Effector CD8-positive, alpha-beta T cell (primary cell): ENCODE measurements at places on chromosomes 7 and 10.

- no peak for DNase-seq
Measured at GRCh38 chr10:9222917-9223316, 1168.4 kb downstream of the GATA3 start.

DNA sequence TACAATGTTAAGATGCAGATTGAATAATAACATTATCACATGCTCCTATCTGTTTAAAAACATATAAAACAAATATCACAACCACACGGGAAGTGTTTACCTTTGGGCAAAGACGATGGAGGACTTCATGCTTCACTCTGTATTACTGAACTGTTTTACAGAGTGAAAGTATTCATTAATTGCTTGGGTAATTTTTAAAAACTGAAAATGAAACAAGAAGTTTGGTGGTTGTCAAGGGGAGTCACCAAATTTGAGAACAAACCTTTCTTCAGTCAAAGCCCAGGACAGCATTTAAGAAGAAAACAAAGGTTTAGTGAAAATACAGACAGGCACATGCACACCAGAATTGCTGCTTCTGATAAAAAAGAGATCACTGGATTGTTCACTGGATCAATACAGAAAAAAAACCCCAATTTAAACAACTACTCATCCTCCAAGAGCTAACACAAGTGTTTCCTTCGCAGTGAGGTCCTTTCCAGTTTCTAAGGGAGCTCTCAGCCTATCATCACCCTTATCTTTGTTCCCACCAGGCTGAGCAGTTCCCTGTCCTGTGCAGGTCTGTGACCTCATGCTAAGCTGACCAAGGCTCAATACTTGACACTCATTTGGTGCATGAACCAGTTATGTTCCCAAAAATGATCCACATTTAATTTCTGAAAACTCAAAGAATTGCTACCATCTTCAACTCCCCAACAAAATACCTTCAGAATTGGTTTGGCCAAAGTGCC is 8.8 kb downstream of the PARP12 start:
- no peak for DNase-seq

DNA sequence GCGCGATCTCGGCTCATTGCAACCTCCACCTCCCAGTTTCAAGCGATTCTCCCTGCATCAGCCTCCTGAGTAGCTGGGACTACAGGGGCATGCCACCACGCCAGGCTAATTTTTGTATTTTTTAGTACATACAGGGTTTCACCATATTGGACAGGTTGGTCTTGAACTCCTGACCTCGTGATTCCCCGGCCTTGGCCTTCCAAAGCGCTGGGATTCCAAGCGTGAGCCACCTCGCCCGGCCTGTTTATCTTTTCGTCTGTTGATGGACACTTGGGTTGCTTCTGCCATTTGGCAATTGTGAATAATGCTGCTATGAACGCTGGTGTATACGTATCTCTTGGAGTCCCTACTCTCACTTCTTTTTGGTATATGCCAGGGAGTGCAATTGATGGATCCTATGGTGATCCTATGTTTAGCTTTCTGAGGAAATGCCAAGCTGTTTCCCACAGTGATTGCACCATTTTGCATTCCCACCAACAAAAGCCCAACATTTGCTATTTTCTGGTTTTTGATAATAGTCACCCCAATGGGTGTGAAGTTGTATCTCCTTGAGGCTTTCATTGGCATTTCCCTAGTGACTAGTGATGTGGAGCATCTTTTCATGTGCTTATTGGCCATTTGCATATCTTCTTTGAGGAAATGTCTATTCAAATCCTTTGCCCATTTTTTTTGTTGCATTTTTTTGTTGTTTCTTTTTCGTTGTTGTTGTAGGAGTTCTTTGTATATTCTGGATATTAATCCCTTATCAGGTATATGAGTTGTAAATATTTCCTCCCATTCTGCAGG is 3.5 kb downstream of the ANTXRL start:
- no peak for DNase-seq

DNA sequence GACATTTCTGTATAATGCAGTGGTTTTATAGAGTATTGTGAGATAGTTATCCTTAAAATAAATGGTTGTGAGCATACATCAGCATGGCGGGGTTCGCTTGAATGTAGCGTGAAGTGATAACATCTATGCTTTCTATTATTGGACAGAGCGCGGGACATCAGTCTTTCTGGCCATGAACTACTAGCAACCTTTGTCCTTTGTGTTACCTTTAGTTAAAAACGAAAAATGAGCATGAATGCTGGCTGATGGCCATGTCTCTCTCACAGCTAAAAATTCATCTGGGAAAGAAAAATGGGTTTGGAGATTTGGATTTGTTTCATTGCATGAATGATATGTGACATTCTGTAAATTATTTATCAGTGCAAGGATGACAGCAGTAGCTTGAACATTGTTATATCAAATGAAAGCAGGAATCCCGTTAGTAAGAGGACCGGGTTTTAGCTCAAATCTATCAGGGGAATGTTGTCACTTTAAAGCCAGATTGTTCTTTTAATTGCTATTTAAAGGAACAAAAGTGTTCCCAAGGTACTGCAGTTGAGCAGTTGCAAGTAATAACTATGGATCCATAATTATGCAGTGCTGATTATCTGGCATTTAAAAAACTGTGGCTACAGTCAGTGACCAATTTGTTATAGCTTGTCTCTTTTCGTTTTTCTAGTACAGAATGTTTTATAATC is 131.0 kb downstream of the KAT6B start:
- DNase-seq: no peak

DNA sequence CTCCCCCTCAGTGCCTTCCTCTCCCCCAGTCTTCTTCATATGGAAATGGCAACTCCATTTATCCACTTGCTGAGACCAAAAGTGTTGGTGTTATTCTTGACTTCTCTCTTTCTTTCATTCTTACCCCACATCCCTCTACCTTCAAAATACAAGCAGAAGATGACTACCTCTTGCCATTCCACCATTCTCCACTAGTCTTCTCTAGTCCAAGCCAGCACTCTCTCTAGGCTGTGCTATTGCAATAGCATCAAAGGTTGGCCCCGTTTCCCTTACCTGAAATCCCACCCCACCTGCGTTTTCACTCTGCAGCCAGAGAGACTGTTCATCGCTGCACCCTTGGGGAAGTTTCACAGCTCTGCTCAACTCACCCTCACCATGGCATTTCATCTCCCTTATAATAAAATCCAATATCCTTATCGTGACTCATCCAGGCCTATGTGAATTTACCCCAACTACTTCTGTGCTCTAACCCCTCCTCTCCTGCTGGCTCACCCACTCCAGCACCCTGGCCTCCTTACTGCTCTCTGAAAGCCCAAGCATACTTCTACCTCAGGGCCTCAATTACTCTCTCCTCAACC is 109.1 kb downstream of the LSM5 start:
- DNase-seq: no peak

DNA sequence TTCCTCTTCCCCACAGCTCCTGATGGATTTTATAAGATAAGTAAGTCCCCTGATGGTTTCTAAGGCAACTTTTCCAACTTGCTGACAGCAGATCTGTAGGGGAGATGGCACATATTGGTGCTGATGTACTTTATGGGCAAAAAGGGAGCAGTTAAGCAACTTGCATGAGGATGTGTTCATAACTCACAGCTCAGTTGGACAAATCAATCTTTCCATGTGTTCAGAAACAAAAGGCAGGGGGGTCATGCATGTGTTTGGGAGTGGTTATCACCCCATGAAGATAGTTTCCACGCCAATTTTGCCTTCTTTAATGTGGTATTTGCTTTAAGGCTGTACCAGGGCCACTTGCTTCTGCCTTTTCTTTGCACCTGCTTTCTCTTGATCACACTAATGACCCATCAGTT is 6.1 kb downstream of the RBM20 start:
- DNase-seq: no peak

DNA sequence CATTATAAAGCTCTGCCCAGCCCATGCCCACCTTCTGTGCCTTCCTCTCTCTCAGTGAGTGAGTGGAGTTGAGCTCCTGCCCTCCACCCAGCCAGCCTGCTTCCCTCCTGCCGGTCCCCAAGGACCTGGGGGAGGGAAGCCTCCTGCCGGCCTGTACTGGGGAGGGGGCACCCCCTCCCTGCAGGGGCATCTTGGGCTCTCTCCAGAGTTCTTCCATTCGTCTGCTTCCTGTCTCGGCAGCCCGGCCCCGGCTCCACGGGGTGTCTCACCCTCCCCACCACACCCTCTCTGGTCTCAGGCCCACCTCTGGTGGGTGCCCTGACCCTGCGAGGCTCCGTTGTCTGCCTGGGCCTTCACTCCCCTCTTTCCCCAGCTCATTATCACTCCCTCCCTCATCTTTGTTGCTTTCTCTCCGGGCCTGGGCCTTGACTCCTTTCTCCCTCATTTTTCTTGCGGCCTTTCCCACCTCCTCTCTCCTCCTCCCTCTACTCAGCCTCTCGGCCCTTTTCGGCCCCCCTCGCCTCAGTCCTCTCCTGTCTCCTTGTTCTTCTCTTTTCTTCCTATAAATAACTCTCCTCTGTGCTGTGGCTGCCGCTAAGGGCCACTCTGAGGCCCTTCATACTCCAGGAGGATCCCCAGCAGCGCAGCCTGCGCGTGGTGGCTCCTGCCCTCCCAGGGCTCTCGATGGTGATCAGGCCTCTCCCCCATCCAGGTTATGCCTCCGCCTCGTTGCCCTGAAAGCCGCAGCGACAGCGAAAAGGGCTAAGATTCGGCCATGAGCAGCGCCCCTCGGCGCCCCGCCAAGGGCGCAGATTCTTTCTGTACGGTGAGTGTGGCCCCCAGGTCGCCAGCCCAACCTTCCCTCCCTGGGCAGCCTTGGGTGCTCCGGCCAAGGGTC is 2.1 kb downstream of the SLC4A2 start:
- no peak for DNase-seq

- no peak for DNase-seq
Measured at GRCh38 chr7:132991615-132992587, 90.0 kb downstream of the CHCHD3 start.

DNA sequence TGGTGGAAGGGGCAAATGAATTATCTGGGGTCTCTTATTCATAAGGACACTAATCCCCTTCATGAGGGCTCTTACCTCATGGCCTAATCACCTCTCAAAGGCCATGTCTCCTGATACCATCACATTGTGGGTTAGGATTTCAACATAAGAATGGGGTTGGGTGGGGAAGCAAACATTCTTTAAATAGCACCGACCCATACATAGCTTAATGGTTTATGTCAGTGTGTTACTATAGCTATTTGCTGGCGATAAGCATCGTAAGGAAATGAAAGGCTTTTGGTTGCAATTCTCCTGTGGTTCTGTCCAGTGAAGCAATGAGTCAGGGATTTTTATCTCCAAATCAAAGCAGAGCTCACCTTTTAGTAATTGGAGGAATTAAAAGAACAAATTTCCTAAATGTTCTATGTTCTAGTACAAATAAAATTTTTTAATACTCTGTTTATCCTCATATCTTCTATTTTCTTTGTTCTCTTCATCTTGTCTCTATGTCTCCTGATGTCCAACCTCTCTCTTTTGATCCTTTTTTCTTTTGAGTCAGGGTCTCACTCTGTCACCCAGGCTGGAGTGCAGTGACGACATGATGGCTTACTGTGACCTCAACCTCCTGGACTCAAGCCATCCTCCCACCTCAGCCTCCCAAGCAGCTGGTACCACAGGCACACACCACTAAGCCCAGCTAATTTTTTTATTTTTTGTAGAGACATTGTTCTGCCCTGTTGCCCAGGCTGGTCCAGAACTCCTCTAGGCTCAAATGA is 57.0 kb upstream of the GLCCI1 start:
- DNase-seq: no peak
